ENCODE measurements at places on chromosomes 5 and 9. TPM values are rescaled to one million over a fixed set of nuclear protein-coding genes. Genes with fewer than 3 reads are reported as not detected.
A peak's percentile ranks its signal among the peaks of the same experiment; 100 is the strongest.

The DDX4 gene
- polyA plus RNA-seq = not detected

The TLE1 gene
- polyA plus RNA-seq = 0.46 TPM

The RLN2 gene
- polyA plus RNA-seq = not detected

The ARID3C gene
- polyA plus RNA-seq = not detected

The NRARP gene
- polyA plus RNA-seq = 4.6 TPM

The SPINK7 gene
- polyA plus RNA-seq = not detected

The SPATA31E1 gene
- polyA plus RNA-seq = 0.01 TPM

The PCDH1 gene
- polyA plus RNA-seq = not detected

The CDH9 gene
- polyA plus RNA-seq = not detected

The OR2K2 gene
- polyA plus RNA-seq = not detected

DNA sequence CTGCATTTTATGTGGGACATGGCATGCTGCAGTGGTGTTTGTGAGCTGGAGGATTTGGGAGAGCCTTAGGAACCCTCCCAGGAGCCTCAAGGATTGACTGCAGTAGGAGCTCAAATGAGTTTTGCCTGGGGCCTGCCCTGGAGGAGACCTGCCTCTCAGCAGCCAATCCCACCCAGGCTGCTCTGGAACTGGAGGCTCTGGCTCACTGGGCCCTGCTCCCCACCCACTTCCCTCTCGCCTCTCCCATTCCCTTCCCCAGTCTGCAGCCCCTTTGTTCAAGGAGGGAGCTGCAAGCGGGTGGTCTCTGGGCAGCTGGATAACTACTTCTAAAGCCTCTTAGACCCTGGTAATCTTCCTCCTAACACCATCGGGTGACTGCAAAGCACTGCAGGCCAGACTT, 24.2 kb downstream of the KCNIP1 start:
- no peaks in the 10 kb centered on the region for H3K4me1 ChIP-seq
- H3K36me3 ChIP-seq = no peaks in the 10 kb centered on the region
- no peak for DNase-seq
- no peak overlapping the region for H3K4me3 ChIP-seq
- no peak overlapping the region for H3K27ac ChIP-seq

DNA sequence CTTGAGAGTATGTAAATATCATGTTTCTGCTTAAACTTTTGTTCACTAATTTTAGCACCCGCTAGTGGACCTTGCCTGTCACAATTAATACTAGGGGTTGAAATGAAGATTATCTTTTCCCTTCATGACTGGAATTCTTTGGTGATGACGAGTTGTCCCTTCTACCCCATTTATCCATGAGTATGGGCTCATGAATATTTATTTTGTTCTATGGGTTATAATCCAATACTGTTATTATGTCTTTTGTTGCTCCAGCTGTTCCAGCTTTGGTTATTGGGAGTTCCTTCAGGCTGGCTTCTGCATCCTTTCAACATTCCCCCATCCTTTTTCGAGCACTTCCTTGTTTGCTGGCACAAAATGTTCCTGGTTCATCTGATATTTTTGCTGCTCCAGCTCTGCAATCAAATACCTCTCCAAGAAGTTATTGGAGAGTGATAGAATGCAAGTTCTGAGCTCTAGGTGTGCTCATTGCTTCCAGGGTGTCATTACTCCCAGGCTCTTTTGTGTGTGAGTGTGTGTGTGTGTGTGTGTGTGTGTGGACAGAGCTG, 19.7 kb upstream of the ARHGEF28 start:
- no peaks in the 10 kb centered on the region for H3K4me1 ChIP-seq
- no peak overlapping the region for H3K27ac ChIP-seq
- H3K27me3 ChIP-seq = no peaks in the 10 kb centered on the region
- no peak for DNase-seq
- no peak overlapping the region for H3K4me3 ChIP-seq

DNA sequence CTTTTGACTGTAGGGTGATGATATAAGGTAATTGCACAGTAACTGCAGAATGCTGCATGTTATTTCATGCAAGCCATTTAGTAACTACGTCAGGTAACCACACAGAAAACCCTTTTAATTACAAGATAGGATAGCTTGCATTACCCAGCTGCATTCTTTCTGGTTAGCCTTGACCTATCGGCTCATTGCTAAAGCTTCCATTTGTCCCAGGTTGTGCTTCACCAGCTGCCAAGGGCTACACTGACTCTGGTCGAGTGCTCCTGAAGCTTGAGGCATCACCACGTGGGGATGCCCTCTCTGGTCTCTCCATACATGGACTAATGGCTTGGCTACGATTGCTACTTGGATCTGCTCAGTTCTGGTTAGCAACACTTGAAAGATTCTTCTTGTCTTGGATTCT, 81.1 kb upstream of the SLC12A2 start:
- no peaks in the 10 kb centered on the region for H3K36me3 ChIP-seq
- no peaks in the 10 kb centered on the region for H3K27me3 ChIP-seq
- no peaks in the 10 kb centered on the region for H3K4me1 ChIP-seq
- no peak for DNase-seq
- H3K27ac ChIP-seq = no peak overlapping the region

DNA sequence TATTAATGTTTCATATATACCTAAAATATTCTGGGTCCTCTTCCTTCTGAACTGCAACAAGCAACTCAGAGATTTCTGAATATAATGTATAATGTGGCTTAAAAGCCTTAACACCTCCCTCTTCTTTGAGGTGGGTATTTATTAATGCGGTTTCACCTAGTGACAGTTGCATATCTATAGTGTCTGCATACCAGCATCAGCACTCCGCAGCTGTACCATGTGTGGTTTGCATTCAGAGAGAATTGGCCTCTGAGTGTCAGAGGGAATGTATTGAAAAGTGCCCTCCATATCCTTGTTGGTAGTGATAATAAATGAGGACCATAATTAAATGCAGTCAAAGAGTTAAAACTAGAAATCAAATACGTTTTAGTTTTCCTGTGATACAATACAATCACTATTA, 256.6 kb upstream of the ARRDC3 start:
- no peak overlapping the region for H3K4me3 ChIP-seq
- no peak for DNase-seq
- no peaks in the 10 kb centered on the region for H3K4me1 ChIP-seq
- H3K36me3 ChIP-seq = no peaks in the 10 kb centered on the region
- no peaks in the 10 kb centered on the region for H3K27me3 ChIP-seq

DNA sequence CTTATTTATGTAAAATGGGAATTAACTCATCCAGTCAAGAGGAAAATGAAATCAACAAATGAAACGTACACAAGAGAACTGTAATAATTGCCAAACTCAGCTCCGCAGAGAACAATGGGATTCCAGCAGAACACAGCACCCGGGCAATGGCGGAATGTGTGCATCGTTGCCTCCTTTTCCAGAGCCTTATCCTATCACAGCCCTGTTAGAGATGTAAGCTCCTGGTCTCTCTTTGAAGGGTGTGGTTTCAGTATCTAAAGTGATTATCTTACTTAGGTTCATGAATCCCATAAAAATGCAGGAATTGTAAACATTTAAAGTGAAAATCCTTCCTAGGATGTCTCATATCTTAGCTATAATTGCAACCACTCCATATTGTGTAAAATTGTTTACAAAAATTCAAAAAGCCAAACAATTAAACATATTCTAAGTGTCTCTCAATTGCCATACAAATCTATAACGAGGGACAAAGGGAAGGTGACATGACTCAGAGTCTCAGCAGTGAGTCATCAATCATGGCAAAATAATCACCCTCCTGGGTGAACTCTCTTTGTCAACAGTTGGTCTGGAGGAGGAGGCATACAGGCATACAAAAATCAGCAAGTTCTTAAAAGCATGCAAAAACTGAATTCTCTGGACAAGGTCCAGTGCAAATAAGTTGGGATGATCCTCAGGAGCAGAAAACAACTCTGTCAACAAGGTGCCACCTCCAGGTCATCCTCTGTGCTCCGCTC, 22.6 kb downstream of the SEMA5A start:
- no peaks in the 10 kb centered on the region for H3K27me3 ChIP-seq
- no peak overlapping the region for H3K27ac ChIP-seq
- DNase-seq = no peak
- H3K4me1 ChIP-seq = no peaks in the 10 kb centered on the region
- H3K36me3 ChIP-seq = no peaks in the 10 kb centered on the region

DNA sequence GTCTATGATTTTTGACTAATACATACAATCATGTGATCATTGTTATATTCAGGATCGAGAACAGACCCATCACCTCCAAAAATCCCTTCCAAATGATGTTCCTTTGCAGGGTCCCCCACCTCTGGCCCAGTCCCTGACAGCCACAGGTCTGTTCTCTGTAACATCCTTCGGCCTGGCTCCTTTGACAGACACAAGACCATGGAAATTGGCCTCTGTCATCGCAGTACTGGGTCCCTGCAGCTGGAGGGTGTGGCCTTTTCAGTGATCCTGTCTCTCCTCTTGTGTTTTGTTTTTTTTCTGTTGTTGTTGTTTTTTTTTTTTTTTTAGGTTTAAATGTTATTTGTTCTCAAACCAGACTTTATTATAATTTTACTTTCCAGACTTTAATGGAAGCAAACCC, 27.4 kb upstream of the ANKRD33B start:
- no peak for DNase-seq
- H3K27ac ChIP-seq = peak overlapping the region; percentile 72
- H3K4me3 ChIP-seq = no peak overlapping the region
- H3K36me3 ChIP-seq = no peaks in the 10 kb centered on the region
- no peaks in the 10 kb centered on the region for H3K27me3 ChIP-seq

DNA sequence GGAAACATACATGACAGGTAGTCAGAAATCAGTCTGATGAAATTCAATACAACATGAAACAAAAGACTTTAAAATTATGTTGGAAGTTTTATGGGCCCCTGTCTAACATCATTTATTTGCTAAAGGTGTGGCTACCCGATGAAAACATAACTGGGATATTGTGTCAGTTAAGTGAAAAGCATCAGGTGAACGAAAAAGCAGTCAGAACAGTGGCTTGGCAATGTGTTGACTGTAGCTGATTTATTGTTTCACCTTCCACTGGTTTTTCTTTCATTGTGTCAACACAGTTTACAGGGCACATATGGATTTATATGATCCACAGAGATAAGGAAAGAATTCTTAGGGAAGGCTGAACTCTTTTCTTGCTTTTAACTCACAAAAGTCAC, 429.6 kb upstream of the ZNF608 start:
- no peaks in the 10 kb centered on the region for H3K36me3 ChIP-seq
- H3K4me1 ChIP-seq = no peaks in the 10 kb centered on the region
- H3K4me3 ChIP-seq = no peak overlapping the region
- H3K27ac ChIP-seq = no peak overlapping the region
- H3K27me3 ChIP-seq = no peaks in the 10 kb centered on the region

- no peak for DNase-seq
- no peak overlapping the region for H3K27ac ChIP-seq
- H3K27me3 ChIP-seq = no peaks in the 10 kb centered on the region
- no peak overlapping the region for H3K4me3 ChIP-seq
Observed at GRCh38 chr5:68646144-68646543, 430.6 kb downstream of the PIK3R1 start.

DNA sequence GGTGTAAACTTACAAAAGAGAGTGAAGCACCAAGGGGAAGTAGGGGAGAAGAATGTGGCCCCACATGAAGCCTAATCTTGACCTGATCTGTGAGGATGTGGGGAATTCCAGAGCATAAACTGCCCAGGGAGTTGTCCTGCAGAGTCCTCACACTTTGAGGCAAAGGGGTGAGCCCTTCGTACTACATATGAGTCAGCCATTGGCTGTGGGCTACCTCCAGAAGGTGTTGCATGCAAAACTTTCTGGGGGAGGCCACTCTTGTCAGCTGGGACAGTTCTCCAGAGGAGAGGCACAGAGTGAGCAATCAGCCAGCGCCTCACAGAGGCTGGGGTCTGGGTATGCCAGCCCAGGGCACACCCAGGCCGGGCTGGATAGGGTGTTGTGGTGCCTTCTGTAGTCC, 98.1 kb upstream of the NMUR2 start:
- H3K27ac ChIP-seq = no peak overlapping the region
- no peak overlapping the region for H3K4me3 ChIP-seq
- no peaks in the 10 kb centered on the region for H3K27me3 ChIP-seq
- no peak for DNase-seq
- H3K36me3 ChIP-seq = no peaks in the 10 kb centered on the region

GRCh38 chr9:105681724-105682123, 12.6 kb upstream of the TMEM38B start:
- H3K36me3 ChIP-seq = no peaks in the 10 kb centered on the region
- no peaks in the 10 kb centered on the region for H3K4me1 ChIP-seq
- H3K27ac ChIP-seq = no peak overlapping the region
- no peak overlapping the region for H3K4me3 ChIP-seq

GRCh38 chr5:19555436-19555835, 432.6 kb downstream of the CDH18 start:
- no peaks in the 10 kb centered on the region for H3K36me3 ChIP-seq
- H3K4me3 ChIP-seq = no peak overlapping the region
- DNase-seq = no peak
- no peaks in the 10 kb centered on the region for H3K4me1 ChIP-seq
- H3K27ac ChIP-seq = no peak overlapping the region
- no peaks in the 10 kb centered on the region for H3K27me3 ChIP-seq

DNA sequence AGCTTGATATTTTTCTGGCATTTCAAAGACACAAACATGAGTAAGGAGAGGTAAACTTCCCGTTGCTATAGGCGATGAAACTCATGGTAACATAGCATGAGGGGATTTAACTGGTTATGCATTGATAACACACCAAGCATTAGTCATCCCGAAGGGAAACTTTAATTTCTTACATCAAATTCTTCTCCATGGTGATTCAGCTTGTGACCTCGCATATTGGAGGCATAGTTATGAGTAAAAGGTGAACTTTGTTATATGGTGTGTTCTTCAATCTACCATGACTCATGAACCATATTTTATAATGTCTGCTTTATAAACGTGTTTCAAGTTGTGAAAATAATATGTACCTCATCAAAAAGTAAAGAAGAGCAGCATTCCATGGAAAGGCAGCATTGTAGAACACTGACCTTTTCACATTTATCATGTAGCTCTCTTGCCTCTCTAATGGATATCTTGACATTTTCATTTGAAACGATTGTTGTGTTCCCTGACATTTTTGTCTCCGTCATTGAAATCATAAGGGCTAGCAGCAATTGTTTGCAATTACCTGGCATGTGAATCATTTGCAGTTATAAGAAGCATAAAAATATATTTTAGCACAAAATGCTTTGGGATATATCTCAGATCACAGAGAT, 491.8 kb downstream of the ANXA1 start:
- no peaks in the 10 kb centered on the region for H3K27me3 ChIP-seq
- H3K4me1 ChIP-seq = no peaks in the 10 kb centered on the region
- H3K4me3 ChIP-seq = no peak overlapping the region
- DNase-seq = no peak
- no peaks in the 10 kb centered on the region for H3K36me3 ChIP-seq

Data from CD14-positive monocyte (primary cell).